Activated T-helper 1 cell treated with Interleukin-2 at 50 U/mL for 16 hours (primary cell): ENCODE measurements at places on chromosomes 4 and X.

DNA sequence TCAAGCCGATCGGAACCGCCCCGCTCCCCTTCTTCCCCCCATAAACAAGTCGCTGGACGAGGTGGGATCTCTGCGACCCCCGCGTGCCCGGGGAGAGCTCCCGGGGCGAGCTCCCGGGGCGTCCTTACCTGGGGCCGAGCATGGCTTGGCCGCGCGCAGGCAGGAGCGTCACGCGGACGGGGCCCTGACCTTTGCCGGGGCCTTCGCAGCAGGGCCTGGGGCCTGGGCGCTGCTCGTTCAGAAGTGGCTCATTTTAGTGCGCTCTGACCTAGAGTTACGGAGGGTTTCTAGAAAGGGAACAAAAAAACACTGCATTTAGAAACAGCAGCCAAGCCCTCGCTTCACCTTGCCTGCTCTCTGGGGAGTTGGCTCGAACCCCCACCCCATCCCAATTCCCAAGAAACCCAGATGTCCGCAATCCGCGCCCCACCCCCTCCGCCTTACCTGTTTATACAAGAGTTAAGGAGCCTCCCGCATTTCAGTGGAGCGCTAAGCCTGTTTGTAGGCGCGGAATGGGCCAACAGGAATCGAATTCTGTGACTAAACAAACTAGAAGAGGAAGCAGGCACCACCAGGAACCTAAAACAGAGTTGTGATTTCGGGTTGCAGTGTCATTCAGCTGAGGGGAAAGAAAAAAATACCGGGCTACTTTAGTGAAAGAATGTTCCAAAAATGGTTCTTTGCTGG, 814 bp upstream of the RBM47 start:
- no peak for DNase-seq

DNA sequence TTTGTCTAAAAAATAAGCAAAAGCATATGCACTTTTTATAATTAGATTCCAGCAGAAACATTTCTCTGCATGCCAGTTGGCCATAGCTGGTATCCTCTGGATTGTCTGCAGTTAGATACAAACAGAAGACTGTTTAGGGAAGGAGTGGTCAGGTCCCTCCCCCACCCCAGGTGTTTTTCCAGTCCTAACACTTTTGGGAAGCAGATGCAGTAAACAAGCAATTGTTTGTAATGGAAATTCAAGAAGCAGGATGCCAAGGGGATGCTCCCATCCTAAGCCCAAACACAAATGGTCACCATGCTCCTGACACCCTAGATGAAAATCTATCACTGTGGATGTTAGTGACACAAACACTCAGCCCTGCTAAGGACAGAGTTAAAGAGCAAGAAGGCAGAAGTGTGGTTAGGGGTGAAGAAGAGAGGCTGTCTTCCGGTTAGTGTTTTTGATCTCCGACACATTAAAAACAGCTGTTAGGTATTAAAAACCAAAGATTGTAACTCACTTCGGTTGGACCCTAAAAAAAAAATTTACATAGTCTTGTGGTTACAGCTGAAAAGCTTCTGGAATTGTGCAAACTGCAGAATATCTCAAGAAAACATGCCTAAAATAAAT, 7.9 kb downstream of the LEF1 start:
- DNase-seq, result no peak

- no peak for DNase-seq
Measured at GRCh38 chr4:11365039-11365438, 63.7 kb downstream of the HS3ST1 start.

DNA sequence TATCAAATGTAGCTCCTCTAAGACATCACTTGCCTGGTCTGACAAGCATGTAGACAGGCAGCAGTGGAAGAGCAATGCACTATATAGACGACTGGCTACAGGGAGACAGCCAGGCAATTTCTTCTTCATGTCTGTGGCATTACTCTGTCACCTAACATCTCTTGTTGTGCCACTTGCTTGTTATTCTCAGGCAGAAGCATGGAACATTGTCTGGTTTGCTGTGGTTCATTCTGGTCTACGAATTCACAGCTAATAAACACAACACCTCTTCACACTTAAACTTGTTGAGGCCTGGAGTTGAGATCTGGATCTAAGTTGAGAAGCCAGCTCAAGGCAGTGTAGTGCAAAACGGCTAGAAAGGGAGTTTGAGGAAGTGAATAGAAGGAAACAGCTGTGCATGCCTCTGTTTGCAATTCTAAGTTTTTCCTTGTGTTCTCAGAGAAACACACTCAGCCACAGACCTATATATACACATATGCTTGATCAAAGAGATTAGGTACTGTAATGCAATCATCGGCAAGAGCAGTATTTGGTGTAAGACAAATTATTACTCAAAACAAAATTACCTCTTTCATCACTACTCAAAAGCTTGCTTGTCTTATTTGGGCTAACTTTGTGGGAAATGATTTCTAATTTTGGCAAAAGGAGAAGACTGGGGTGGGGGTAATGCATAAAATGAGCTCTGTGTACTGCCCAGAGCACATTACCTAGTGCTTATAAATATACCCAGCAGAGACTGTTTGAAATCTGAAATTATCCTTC, 243.8 kb downstream of the PPP3CA start:
- DNase-seq, result no peak

- DNase-seq, result no peak
Measured at GRCh38 chr4:73661646-73662119, 41.4 kb upstream of the RASSF6 start.
